Spinal cord (tissue), 10 donors: ENCODE measurements at places on chromosomes 4 and X.

- no peak for DNase-seq
Measured at GRCh38 chr4:144572660-144573059, 73.3 kb upstream of the HHIP start.

GRCh38 chr4:185536411-185536709 lies 1.1 kb upstream of the PDLIM3 start:
- peak; percentile 51 for DNase-seq

DNA sequence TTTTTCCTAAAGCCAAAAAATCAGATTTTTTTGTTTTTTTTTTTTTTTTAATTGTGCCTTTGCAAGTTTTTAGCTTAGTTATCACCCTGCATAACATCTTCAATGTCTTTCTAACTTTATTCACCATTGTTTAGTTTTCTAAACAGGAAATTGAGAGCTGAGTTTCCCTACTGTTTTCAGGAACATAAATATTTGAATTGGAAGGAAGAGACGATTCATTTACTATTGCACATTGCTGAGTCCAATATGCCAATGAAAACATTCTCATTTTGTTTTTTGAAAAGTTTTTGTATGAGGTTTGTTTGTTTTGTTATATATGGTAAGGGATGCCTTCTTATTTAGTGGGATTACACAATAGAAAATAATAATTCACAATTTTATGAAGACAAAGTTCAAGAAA lies 148.4 kb downstream of the ANKRD50 start:
- DNase-seq = no peak

- no peak for DNase-seq
Measured at GRCh38 chr4:103757631-103758030, 37.8 kb upstream of the TACR3 start.

- DNase-seq = no peak
Measured at GRCh38 chrX:97030463-97030862, 146.8 kb downstream of the RPA4 start.

DNA sequence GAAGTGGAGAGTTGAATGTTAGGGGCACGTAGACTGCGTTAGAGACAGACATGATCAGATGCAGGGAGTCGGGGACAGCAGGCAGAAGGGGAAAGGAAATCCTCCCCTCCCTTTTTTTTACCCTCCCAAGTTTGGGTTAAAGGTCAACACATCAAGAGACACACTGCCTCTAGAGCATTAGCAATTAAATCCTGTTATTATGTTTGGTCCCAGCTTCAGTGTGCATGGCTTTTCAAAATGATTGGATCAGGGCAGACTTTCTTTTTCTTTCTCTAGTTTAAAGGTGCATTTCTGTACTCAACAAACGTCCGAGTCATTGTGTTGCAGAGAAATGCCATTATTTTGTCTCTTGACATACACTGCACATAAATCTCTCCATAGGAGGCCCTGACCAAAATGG lies 63.9 kb downstream of the USP26 start:
- no peak for DNase-seq

DNA sequence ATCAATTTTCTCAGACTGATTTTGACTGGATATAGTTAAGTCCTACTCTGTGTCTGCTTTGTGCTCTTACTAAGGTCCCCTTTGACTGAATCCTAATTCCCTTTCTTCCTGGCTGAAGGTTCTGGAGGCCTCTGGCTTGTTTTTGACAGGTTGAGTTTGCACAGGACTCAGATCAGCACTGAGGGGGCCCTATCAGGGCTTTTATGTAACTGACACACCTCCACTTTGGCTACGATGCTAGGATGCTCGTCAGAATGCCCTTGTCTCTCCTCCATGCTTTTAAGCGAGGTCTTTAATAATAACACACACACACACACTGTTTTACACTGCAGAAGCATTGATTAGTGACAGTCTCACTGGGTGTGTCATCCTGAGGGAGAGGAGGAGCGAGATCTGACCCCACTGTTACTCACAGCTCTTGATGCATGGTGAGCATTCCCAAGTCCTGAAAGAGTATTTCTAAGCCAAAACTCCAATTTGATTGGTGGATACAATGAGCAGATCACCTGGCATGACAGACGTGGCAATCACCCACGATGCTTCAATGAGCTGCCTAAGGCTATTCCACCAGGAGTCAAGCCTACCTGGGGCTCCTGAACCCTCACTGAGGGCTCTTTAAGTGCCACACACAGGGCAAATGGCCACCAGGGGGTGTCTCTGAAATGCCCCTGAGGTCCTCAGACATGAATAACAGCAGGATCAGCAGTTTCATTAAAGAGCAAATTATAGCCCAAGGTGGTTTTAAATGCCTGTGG lies 130.4 kb upstream of the CPEB2 start:
- no peak for DNase-seq

- no peak for DNase-seq
Measured at GRCh38 chr4:151143162-151143561, 43.7 kb downstream of the RPS3A start.

GRCh38 chr4:78481180-78481579 lies 70.4 kb upstream of the ANXA3 start:
- DNase-seq = no peak

DNA sequence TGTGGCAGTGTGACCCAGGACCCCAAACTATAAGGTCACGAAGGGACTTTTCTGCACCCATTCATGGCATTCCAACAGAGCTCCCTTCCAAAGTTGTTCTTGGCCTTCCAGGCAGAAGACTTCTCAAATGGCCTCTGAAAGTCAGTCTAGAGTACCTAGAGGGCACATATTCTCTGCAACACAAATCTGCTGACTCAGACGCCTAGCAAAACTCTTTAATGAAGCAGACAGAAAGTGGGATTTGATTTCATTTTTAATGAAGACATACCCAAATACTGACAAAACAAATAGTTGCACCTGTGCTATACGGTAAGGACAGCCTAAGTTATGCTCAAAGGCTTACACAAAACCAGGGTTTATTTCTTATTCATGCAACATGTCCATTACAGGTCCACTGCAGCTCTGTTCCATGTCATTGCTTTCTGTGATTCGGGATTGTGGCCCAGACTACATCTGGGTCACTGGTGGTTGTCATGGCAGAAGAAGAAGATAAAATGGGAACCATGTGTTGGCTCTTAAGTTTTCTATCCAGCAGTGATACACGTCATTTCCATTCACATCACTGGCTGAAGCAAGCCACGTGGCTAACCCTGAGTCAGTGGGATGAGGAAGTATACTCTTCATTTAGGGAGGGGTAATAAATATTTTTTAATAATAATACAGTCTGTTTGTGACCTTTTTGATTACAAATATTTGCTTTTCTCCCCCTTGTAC lies 57.7 kb downstream of the NAT8L start:
- no peak for DNase-seq

DNA sequence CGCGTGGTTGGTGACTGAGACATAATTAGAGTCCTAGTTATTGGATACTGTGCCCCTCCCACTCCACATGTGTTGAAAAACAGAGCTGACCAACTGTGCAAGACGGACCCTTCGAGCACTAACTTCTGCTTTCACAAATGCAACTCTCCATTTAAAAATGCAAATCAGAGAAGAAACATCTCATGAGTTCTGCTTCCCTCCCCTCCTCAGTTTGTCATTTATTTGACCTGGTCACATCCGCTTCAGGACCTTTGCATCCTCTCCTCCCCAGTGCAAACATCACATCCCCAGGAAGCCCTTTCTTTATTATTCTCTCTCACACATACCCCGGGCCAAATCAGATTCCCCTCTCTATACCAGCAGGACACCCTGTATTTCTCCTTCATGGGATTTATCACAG lies 38.1 kb upstream of the NOCT start:
- DNase-seq = no peak

DNA sequence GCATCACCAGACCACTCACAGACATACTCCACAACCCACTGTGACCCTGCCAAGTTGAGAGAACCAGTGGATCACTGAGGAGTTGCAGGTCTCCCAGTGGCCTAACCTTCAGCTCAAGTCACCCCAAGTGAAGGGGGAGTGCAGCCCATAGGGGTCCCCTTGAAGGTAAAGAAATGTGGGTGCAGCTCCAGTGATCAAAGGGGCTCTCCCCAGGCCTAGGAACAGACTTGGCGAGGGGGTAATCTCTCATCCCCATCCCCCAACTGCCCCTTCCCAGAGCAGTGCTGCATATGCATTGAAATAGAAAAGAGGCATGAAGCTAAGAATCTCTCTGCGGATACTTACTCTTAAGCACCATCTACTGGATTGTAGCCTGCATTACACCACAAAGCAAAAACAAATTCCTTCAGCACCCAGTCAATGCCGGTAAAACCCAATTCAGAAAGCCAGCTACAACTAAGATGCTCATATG lies 27.0 kb downstream of the MAGEE1 start:
- DNase-seq = no peak

- DNase-seq = no peak
Measured at GRCh38 chr4:234178-234577, 71.1 kb downstream of the ZNF732 start.

DNA sequence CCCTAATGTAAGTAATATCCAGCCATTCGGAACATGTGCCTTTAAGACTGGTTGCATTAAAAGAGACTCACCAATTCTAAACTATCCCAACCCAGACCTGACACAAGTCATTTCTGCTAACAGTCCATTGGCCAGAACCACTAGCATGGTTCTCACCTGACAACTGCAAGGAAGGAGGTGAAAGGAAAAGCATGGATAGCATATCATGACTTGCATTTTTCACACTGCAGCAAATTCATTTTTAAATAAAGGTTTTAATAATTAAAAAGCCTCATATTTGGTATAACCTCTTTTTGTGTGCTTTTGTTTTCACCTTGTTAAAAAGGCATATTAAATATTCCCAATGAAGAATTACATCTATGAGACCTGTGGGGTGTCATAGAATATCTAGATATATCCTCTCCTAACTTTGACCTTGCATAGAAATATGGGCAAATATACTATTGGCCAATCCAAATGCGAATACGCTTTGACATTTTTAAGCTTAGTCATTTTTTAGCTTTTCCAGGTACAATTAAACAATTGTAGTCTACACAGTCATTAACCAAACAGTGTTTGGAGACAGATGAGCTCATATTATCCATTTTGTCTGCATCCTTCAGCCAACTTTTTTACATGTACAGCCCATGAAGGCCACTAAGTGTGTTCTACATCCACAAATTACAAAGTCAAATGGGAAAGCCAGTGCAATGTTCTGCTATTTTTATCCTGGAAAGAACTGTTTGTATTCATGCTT lies 295.3 kb downstream of the PDGFC start:
- DNase-seq = no peak

DNA sequence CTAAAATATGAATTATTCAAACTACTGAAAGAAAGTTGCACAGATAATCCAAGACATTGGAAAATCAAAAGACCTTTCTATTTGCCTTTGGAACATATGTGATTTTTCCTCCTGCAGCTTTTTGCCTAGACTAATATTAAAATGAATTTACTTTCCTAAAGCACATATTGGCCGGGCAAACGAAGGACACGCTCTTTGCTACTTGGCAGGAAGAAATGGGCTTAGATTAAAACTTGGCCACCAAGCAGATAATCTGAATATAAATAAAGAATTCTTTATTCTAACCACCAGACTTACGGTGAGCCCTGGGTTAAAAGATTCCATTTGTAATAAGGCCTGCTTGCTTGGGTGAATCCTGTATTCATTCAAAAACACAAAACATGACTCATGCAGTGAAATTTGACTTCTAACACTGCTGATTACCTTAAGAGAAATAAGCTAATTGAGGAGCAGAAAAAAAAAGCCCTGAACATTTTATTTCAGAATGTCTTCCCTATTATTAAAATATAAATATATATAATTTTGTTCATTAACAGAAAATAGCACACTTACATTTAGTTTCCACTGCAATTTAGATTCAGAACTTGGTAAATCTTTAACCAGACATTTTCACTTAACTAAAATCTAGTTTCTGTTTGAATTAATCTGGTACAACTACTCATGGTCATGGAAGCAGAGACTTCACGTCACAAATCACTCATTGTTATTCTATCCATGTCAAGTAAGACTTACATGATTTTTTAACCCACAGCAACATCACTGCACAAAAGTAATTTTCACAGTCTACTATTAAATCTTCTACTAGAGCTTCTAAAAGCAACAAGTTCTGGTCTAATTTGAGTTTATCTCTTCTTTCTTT lies 116.1 kb upstream of the PLAC1 start:
- no peak for DNase-seq

- DNase-seq = no peak
Measured at GRCh38 chr4:102501447-102501696, 213 bp downstream of the NFKB1 start.
